Glutamatergic neuron (in vitro differentiated cells): ENCODE measurements at places on chromosomes 5 and 9.

GRCh38 chr9:5478206-5478605 lies 27.9 kb downstream of the CD274 start:
- DNase-seq: no peak

DNA sequence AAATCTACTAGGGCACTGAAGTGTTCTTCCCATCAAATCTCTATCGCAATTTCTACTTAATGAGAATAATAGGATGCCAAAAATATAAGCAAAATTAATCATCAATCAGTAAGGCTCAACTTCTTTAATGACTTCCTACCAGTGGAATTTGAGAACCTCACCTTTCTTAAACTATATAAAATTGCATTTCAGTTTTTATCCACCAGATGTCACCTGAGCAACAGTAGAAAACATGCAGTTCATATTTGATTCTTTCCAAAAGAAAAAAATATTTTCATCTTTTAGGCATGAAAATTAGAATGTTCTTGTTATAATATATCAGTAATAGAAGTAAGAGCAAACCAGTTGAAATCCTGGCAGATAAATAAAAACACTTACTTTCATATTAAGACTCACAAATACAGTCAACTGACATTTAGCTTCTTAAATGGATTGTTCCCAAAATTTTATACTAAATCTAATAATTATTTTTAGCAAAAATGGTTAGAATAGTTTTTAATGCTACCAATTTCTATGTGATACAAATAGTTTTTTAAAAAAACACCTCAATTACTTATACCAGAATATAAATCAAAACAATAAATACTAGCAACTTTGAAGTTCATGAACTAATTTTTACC lies 13.4 kb upstream of the CCDC112 start:
- no peak for DNase-seq

DNA sequence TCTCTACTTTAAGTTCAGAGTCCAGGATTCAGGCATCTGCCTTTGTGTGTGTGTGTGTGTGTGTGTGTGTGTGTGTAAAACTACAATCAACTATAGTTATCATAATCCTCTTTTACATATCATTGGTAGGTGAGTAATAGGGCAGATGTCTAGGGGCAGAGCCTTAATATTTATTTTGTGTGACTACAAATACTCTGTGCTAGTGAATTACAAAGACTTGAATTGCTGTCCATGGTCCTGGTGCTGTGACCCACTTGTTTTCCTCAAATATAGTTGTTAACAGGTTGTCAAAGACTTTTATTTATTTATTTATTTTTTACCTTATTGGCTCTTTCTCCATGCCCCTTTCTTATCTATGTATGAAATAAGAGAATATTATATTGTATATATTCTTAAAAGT lies 196.8 kb downstream of the ANXA1 start:
- no peak for DNase-seq

GRCh38 chr9:4689687-4690104 lies 10.3 kb downstream of the CDC37L1 start:
- no peak for DNase-seq

- DNase-seq: no peak
Observed at GRCh38 chr5:130168211-130168610, 263.9 kb downstream of the CHSY3 start.

DNA sequence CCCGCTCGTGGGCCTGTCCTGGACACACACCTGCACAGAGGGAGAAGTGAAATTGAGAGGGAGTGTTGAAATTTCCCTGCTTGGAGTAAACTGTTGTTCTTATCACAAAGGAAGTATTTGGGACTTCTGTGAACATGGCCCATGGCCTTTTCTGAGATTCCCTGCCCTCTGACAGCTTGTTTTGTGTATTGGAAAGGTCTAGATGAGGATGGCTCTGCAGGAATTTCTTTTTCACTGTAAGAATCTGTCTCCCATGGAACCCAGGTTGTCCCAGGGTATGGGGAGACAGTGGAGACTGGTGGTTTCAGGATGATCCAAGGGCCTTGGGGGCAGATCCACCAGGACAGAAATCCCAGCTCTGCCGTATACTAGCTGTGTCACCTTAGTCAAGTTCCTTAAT lies 121.8 kb downstream of the ARHGAP26 start:
- no peak for DNase-seq

DNA sequence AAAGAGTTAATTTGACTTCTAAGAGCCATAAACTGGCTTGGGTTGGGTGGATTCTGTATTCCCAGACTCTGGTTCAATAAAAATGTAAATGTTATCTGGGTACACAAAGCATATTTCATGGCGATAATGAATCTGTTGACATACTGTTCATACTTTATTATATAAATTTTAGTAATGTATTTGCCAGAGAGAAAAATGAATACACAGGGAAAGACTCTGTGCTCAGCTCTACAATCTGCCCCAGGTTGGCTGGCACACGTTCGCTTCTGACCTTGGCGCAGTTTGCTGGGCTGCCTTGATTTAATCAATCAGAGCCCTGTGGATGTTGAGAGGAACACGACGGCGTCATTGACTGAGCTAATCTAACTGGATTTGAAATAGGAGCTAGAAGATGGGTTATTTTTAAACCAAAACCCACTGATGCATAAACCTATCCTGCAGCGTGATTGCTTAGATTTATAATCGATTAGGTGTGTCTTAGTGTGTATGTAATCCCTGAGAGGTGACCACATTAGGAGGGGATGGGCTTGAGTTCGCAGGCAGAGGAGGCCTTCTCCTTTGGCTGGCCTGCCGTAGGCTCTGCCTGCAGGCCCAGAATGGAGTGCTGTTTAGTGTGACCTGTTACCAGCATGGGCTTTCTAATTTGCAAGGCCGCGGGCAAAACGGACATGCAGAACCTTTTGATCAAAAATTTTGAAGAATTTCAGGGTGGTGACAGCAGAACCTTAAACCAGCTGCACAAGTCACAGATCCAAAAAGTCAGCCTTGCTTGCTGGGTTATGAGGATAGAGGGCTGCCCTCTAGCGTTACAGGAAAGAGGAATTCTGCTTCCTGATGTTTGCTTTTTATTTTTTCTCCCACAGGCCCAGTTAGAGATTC lies 3.9 kb upstream of the ADCY2 start:
- no peak for DNase-seq

DNA sequence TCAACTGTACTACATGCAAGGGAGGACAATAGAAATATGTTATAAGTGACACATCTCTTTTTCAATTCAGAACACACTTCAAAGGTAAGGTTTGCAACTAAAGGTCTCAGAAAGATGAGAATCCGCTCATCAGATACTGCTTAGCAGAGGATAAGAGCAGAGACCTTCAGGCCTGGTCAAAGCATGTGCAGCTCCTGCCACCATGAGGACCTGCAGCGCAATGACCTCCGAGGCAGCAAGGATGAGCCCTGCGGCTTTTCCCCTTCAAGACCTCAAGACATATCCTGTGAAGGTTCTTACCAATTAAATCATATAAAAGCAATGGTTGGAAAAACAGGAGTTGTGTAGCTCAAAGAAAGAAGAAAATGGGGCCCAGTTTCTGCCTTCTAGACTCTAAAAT lies 135.8 kb downstream of the TRIM36 start:
- DNase-seq: peak; percentile 28

DNA sequence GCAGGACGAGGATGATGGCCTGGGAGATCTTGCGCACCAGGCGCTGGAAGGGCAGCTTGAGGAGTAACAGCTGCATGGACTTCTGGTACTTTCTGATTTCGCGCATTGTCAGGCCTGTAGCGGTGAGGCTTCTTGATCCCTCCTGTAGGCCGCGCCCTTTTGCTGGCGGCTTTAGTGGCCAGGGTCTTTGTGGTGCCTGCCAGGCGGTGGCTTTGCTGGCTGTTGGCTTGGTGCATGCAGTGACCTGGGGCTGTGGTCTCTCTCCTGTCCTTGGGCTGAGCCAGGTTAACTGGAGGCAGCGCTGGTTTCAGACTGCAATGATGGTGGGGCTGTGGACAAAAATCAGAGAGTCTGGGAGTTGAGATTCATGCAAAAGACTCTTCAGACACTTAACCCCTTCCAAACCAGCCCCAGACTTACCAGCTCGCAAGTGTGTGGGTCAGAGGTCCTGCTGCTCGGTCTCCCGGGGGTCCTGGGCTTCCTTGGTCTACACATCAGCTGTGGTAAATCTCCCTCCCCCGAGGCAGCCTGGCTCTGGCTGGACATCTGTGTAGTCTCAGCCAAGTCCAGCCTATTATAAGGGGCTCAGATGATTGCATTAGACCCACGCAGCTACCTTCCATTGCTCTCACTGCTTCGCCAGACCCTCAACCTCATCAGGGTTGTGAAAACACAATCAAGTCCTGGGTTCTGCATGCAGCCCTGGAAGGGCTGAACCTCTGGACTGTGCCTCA lies 4.8 kb downstream of the TAF11L12 start:
- DNase-seq: no peak

- no peak for DNase-seq
Observed at GRCh38 chr5:947626-948471, 55.2 kb downstream of the TRIP13 start.

- DNase-seq: no peak
Observed at GRCh38 chr5:1374679-1375055, 29.8 kb upstream of the CLPTM1L start.

- no peak for DNase-seq
Observed at GRCh38 chr5:34709861-34710673, 53.9 kb downstream of the RAI14 start.

GRCh38 chr5:87155106-87155505 lies 112.6 kb upstream of the RASA1 start:
- no peak for DNase-seq

GRCh38 chr5:11903614-11904264 lies 507 bp downstream of the CTNND2 start:
- peak; percentile 83 for DNase-seq

GRCh38 chr9:104944356-104944755 lies 16.4 kb upstream of the ABCA1 start:
- no peak for DNase-seq

DNA sequence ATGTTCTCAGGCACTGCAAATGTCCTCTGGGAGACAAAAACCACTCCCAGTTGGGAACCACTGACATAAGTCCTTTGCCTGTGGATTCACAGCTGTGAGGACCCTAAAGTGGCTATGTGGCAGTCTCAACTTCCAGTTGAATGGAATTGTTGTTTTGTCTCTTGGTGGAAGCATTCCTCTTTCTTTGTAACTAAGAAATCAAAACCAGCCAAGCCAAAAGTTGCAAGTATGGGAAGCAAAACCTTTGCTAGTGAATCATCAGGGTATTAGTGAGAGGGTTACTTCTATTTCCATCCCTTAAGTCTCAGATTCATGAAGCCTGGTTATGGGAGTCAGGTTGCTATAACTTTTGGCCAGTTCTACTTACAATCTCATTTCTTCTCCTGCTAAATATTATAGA lies 49.8 kb upstream of the RPS23 start:
- no peak for DNase-seq

GRCh38 chr9:115182264-115182663 lies 64.3 kb upstream of the TNC start:
- DNase-seq: no peak

DNA sequence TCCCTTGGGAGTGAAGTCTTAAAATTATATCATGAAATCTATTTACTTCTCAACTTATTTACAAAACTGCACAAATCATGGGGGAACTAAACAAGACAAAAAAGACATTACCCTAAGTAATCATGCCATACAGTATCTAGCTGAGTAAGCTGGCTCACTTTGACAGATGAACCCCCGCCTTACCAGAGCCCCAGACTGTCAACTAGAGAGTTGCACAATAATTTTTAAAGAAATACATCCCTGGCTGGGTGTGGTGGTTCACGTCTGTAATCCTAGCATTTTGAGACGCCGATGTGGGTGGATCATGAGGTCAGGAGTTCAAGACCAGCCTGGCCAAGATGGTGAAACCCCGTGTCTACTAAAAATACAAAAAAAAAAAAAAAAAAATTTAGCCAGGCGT lies 62.3 kb downstream of the LPAR1 start:
- no peak for DNase-seq

GRCh38 chr5:67941614-67942401 lies 273.7 kb upstream of the PIK3R1 start:
- no peak for DNase-seq

- no peak for DNase-seq
Observed at GRCh38 chr5:17477043-17477442, 21.0 kb upstream of the TAF11L2 start.

DNA sequence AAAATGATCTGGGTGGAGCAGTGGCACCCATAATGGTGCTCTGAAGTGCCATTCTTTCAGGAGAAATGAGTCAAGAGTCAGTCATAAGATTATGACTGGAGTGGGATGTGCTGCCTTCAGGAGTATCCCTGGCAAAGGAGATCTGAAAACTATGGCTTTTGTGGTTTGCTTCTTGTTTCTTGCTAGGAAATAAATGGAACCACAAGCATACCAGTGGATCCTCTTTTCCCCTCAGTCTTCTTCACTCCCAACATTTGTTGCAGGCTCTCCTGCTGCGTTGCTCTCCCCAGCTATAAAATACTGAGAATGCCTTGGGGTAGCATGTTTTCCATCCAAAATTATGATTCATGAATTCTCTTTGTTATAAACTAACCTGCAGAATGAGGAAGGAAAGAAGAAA lies 199.1 kb downstream of the NNT start:
- no peak for DNase-seq

- no peak for DNase-seq
Observed at GRCh38 chr5:60545551-60545950, 154.4 kb downstream of the DEPDC1B start.

- no peak for DNase-seq
Observed at GRCh38 chr5:149827546-149827945, 97.4 kb downstream of the PPARGC1B start.
